ENCODE measurements at places on chromosomes 12 and 14.

- DNase-seq: no peak
These were observed 377.1 kb upstream of the NOVA1 start for GRCh38 chr14:26974965-26975364.

- no peak for DNase-seq
These were observed 8.2 kb downstream of the KRT4 start for GRCh38 chr12:52805739-52806138.

DNA sequence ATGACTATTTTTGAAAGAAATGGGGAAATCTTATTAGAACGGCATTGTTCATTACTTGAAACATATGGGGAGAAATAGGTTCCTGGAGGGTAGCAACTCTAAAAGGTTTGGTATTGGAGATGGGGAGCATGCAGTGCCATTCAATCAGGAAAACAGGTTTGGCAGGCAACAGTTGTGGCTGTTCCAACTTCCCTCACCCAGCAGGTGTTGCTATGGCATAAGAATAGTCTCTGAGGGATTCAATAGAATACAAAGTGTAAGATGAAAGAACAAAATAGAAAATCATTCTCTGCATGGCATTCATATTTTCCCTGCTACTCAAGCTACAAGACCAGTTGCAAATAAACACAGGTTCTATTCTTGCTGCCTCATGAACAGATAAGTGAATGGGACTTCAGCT is 393.3 kb upstream of the RPL10L start:
- peak; percentile 61 for DNase-seq

GRCh38 chr12:124109760-124110159 is 136.7 kb downstream of the ZNF664 start:
- DNase-seq: peak; percentile 50

DNA sequence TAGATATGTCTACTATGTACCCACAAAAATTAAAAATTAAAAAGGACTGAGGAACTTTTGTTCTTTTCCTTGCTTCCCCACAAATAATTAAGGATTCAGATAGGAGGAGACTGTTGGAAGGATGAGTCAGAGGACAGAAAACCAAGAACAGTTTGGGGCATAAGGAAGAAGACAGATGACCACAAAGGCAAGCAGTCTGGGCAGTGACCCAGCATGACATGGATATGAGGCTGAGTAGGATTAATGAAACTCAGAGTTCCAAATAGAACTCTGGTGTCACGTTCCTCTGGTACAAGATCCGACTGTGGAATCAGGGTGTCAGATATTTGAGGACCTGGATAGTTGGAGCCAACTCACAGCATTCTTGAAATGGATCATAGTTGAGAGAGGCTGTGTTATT is 89.3 kb upstream of the SLC38A4 start:
- DNase-seq: no peak

DNA sequence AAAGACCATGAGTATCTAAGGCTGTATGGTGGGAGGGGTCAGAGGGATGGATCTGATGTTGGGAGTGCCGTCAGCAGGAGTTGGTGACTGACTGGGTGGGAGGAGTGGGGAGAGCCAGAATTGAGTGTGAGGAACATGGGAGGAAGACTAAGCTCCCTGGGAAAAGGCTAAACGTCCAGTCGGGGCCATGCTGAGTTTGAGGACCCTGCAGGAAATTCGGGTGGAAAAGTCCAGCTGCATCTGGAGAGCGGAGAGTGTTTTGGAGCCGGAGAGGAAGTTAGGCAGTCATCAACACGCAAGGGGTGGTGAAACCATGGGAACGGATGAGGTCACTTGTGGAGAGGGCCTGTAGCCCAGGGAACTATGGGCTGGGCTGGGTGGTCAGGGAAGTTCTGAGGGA is 60.9 kb downstream of the ELK3 start:
- no peak for DNase-seq

- DNase-seq: no peak
These were observed 227.5 kb upstream of the LMO3 start for GRCh38 chr12:16833376-16834015.

GRCh38 chr14:76329154-76329928 is 46.6 kb upstream of the ESRRB start:
- no peak for DNase-seq

DNA sequence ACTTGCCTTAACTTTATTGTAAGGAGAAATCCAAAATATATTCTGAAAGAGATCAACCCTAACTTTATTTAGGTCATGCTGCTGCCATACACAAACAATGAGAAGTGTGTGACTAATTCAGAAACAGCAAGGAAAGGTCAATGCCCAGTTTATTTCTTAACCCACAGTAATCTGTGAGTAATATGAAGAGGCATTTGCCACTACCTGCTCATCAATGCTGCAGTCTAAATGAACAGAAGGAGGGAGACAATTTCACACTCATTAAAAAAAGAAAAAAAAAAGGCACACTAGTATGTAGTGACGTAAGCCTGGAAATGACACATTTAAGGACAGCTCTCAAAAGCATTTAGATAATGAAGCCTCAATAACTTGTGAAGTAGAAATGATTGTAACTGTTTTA is 90.5 kb upstream of the FOXN3 start:
- DNase-seq: no peak

DNA sequence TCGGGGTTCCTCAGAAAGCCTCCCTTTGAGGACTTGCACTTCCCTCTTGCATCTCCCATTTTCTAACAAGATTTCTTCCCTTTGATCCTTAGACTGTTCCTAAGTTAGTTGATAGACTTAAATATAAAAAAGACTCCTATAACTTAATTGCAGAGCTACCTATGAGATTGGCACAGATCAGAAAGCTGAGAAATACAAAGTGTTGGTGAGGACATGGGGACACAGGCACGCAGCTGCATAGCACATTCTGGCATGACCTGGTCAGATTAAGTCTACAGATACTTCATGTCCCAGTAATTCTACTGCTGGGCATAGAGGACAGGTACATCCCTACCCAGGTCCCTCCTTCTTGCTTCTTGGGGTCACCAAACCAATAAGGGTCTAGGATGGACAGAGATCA is 141.7 kb upstream of the LHX5 start:
- DNase-seq: no peak

DNA sequence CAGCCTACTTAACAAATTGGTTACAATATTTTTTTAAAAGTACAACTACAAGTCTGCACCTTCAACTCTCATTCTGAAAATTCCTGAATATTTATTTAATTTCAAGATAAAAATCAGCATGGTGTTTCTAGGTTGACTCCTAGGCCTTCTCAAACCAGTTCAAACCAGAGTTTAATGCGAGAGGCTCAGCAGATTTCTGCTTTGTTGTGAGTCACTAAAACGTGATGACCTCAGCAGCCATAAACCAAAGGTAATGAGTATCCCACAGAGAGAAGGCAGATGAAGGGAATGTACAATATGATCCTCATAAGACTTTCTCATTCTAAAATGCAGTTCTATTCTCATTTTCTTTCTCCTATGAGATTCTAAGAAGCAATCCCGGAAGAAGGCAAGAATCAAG is 1.5 kb downstream of the PRDM4 start:
- DNase-seq: no peak

GRCh38 chr12:47785036-47785886 is 12.2 kb downstream of the SLC48A1 start:
- no peak for DNase-seq

GRCh38 chr14:77032491-77032843 is 4.0 kb upstream of the IRF2BPL start:
- no peak for DNase-seq

GRCh38 chr12:126481688-126482087 is 1416.5 kb downstream of the AACS start:
- DNase-seq: no peak

DNA sequence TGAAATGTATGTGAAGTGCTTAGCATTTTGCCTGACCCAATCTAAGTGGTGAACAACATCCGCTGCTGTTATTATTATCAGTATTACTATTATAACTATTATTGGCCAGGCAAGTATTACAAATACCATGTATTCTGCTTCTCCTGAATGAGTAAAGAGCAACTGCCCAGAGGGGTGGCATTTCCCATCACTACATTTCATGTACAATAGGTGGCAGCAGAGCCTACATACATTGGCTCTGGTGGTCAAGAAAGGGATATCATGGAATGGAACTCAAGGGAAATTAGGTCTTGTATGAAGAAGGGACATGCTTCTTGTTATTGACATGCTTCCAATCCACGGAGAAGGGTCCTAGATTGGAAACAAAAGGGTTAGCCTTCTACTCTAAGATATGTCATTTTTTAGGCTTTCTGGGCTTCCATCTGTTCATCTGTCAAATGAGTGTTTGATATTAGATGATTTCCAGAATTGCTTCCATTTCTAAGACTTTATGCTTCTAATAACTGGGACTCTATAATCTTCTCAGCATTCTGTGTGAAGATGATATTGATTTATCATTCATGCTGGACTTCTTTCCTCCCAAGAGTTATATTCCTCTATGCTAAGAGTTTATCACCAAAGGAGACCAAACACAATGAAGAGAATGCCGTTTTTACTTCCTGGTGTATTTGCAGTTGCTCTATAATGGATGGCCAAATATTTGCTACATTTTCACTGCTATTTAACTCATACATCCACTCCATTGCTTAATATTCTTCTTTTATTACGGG is 239.1 kb downstream of the SSPN start:
- peak; percentile 67 for DNase-seq

DNA sequence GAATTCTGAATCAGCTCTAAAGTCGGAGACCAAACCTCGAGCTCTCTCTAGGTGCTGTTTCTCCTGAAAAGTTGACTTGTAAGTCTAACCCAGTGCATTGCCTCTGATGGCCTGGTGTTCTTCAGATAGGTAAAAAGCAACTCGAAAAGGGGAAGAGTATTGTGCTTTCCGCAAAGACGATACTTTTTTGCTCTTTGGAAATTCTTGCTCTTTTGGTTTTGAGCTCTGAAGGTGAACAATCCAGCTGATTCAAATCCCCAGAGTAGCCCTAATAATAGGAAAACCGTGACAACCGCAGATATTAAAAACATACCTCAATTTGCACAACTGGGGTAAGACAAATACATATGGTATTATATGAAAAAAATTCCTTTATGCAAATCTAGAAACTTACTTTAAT is 447.4 kb downstream of the RAD51B start:
- DNase-seq: no peak

DNA sequence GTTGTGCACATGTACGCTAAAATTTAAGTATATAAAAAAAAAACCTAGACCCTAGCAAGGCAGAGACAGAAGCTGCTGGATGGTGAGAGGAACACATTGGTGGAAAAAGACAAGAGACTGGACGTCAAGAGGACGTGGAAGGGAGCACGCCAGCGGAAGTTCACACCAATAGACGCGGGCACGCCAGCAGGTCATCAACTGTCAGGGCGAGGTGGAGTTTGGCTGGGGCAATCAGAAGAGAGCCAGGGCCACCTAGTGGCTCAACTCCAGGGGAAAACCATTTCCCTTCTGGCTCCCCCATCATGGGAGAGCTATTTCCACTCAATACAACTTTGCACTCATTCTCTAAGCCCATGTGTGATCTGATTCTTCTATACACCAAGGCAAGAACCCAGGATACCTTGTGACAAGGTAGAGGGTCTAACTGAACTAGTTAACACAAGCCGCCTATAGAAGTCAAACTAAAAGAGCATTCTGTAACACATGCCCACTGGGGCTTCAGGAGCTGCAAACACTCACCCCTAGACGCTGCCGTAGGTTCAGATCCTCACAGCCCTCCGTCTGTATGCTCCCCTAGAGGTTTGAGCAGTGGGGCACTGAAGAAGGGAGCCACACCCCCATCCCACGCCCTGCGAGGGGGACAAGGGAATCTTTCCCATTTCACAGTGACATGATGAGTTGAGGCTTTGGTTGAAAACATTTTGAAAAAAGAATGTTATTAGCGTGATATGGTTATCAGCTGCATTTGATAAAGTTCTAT is 702.7 kb downstream of the TMTC2 start:
- peak; percentile 23 for DNase-seq

GRCh38 chr12:112413855-112414625 is 4.6 kb upstream of the RPL6 start:
- DNase-seq: no peak

- no peak for DNase-seq
These were observed 36.4 kb downstream of the BBS10 start for GRCh38 chr12:76311796-76312195.

- DNase-seq: no peak
These were observed 68.7 kb upstream of the HMGA2 start for GRCh38 chr12:65755596-65755978.

DNA sequence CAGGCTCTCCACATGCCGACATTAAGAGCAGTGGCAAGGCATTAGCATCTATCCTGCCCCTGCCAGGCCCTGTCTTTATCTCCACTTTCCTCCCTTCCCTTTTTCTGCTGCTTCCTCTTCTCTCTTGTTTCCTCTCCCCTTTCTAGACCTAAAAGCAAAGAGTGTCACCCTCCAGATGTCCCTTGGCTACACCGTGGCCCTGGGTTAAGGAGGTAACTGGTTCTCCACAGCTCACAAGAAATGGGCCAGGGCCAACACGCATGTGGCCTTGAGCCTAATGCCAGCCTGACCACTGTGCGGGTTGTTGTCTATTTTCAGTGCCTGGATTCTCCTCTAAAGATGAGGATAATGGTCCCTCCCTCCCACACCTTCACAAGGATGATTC is 41.7 kb upstream of the DDX11 start:
- DNase-seq: no peak

DNA sequence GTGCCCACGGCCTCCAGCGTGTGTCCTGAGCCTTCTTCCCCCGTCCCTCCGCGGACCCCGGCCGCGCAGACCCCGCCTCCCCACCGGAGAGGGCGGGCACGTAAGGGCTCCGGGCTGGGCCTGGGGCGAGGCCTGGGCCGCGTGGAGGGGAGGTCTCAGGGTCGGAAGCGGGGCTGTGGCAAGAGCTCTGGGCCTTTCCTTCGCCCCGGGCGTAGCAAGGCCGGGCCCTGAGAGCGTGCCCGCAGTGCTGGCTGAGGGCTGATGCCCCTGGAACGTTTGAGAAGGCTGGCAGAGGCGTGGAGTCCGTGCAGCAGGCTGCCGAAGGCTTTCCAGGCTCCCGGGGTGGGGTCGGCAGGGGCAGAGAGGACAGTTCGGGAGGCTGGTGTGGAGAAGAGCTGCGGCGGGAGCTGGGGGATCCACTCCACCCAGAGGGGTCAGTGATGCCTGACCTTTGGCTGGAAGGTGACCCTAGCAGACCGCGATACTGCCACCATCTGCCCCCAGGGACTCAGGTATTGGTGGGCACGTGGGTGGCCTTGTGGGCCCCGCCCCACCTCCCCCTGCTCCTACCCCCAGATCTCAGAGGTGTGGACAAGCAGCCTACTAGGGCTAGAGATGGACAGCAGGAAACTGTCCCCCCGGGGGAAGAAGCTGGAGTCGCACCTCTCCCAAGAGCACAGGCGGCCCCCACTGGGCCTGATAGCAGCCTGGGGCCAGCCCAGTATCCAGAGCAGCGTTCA is 558 bp downstream of the TEX22 start:
- DNase-seq: no peak

GRCh38 chr14:62118461-62118860 is 356.2 kb downstream of the SNAPC1 start:
- DNase-seq: no peak

- DNase-seq: no peak
These were observed 27.0 kb downstream of the RHOF start for GRCh38 chr12:121766290-121767039.

GRCh38 chr12:99600388-99600787 is 47.2 kb upstream of the GARIN6 start:
- no peak for DNase-seq
